Caudate nucleus (tissue), 63 donors: ENCODE measurements at places on chromosomes 3 and 15.

DNA sequence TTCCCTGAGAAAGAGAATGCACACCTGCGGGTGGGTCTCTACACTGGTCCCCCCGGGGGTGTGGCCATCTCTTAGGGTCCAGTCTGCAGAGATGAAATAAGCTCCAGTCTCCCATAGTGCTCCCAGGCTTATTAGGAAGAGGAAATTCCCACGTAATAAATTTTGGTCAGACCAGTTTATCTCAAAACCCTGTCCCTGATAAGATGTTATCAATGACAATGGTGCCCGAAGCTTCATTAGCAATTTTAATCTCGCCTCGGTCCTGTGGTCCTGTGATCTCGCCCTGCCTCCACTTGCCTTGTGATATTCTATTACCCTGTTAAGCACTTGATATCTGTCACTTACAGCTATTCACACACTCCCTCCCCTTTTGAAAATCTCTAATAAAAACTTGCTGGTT is 46.8 kb downstream of the OR5H15 start:
- DNase-seq: no peak

DNA sequence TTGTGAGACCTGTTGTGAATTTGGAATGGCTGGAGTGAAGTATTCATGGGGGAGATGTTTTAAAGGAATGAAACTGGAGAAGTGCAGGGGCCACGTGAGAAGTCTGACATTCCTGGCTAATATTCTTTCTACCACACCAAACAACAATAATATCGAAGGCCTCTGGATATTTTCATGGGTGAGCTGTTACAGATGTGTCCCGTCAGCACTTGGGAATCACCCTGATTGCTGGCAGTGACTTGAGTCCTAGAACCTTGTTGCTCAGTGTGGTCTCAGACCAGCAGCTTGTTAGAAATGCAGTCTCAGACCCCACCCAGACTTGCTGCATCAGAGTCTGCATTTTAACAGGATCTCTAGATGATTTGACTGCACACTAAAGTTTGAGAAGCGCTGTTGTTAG is 113.8 kb downstream of the ITPR1 start:
- no peak for DNase-seq

DNA sequence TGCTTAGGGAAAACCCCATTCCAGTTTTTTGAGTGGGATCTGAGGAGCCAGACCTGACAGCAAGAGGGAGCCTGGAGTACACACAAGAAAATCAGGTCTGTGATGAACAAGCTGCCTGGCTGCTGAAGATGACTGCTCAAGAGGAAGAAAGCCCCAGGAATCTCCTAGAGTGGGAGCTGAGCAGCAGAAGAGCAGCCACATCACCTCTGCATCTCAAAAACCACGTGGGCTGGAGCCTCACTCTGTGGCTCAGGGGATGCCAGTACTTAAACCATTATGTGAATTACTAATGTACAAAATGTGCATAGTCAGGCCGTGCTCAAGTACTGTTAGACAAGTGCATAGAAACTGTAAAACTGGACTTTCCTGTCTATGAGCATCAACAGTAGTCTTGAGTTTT is 52.4 kb downstream of the SLC9A9 start:
- no peak for DNase-seq

GRCh38 chr3:45964139-45964538 is 20.9 kb downstream of the CXCR6 start:
- no peak for DNase-seq

DNA sequence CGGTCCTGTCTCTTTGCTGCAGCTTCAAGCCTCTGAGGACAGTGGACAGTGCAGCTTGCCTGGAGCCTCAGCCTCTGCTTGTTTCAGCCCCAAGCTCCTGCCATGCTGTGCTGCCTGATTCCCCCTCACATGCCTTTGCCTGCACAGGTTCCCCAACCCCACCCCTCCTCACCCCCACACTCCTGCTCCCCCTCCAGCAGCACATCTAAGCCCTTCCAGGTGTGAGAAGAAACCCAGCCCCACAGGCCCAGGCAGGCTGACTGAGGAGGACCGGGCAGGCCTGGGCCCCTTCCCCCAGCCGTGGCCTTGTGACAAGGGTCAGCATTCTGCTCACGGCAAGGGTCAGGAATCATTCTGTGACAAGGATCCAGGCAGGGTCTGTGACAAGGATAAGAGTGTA is 22.8 kb downstream of the VIPR1 start:
- DNase-seq: no peak

- no peak for DNase-seq
Measured at GRCh38 chr15:74257105-74257504, 21.0 kb downstream of the CCDC33 start.

GRCh38 chr15:69537901-69538300 is 85.3 kb downstream of the RPLP1 start:
- DNase-seq: no peak

- DNase-seq: no peak
Measured at GRCh38 chr3:60456180-60456579, 795.1 kb downstream of the FHIT start.

- DNase-seq: no peak
Measured at GRCh38 chr15:70318594-70319465, 221.1 kb upstream of the TLE3 start.

- no peak for DNase-seq
Measured at GRCh38 chr15:26838742-26839460, 28.0 kb upstream of the GABRA5 start.

DNA sequence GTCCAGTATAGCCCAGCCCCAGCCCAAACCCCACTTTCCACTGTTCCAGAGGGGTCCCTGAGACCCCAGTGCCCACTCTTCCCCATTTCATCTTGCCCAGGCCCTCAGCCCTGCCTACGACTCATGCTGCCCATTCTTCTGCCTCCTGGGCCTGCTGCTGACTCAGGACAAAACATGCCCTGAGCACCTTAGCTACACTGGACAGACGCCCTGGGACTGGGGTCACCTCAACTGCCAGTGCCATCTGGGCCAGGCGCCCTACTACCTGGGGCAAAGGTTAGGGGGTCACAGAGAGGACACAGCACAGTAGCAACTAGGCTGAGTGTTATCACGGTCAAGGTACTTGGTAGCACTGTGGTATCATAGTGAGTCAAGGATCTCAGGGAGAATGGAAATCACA is 2.6 kb upstream of the LAMB2 start:
- DNase-seq: no peak
